ENCODE measurements at places on chromosomes 11 and 22. TPM values are rescaled to one million over a fixed set of nuclear protein-coding genes. Genes with fewer than 3 reads are reported as not detected.

PLAAT2 gene
- not detected for polyA plus RNA-seq

DNA sequence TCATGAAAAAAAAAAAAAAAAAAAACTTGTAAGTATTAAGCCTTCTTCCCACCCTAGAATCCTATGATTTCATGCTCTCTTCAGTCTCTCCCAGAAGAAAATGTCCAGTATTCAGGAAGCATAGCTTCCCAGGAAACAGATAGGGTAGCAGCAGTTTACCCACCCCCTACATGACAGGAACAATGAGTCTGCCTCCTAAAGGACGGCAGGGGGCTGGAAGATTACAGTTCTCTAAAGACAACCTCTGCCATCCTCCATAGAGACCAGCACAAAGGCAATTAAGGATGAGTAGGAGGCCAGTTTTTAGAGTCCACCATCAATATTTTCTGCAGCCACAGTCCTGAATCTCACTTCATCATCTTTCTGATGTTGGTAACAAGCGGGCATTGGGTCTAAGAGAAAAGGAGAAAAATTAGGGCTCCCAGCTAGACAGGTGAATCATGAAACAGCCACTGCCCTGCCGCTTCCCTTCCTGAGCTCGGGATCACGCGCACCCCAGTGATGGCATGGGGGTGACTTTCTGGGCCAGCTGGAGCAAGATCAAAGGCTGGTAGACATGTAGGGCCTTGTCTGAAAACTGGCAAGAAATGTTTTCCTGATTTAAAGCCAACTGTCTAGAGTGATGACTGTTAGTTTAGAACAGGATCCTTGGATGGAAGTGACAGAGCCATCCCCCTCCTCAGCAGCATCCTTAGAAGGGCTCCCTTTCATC, 322.8 kb downstream of the LARGE1 start:
- no peak for DNase-seq

- DNase-seq: no peak
These were observed 900.1 kb downstream of the BRD1 start for GRCh38 chr22:48927591-48927990.

DNA sequence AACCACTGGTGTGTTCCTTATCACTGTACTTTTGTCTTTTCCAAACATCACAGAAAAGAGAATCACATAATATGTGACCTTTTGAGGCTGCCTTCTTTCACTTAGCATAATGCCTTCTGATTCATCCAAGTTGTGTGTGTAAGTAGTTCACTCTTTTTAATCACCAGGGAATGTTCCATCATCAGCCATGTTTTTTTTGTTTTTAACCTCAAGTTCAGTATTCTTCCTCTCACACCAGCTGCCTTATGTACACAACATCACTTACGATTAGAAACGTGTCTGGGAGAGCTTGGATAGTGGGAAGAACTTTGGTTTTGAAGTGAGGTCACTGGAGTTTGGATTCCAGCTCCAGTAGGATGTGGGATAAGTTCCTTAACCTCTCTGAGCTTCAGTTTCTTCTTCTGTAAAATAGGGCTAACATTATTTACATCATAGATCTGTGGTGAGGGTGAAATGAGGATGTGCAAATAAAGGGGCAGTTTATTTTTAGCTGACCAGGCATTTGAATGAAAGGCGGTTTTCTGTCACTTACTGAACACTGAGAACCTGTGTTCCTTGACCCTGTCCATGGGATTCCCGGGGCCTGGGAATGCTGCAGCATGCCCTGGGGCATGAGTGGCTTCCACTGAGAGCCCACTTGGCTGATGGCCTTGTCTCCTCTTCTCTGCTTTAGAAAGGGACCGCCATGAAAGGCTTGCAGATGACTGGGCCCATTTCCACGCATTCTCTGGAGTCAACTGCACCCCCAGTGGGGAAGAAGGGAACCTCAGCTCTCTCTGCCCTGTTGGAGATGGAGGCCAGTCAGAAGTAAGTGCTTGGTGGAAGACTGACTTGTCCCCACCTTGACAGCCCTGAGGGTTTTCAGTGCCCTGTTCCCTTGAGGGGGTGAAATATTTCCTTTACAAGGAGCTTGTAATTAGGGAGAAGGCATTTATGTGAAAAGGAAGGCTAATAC, 92.6 kb downstream of the DEPDC5 start:
- peak; percentile 68 for DNase-seq

GRCh38 chr11:84234462-84235202, 948.5 kb upstream of the CCDC90B start:
- DNase-seq: no peak

DNA sequence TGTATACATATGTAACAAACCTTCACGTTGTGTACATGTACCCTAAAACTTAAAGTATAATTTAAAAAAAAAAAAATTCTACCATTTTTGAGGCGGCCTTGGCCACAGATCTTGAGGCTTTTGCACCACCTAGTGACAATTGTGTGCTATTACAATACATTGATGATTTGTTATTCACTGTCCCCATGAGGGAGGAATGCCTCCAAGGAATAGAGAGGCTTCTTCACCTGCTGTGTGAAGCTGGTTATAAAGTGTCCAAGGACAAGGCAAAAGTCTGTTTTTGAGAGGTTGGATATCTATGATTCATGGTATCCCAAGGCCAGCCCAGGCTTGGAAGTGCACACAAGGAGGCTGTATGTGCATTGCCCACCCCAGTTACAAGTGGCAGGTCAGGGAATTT, 30.7 kb downstream of the SLC22A25 start:
- DNase-seq: no peak

GRCh38 chr11:119155733-119156492, 7.1 kb downstream of the ABCG4 start:
- DNase-seq: no peak

DNA sequence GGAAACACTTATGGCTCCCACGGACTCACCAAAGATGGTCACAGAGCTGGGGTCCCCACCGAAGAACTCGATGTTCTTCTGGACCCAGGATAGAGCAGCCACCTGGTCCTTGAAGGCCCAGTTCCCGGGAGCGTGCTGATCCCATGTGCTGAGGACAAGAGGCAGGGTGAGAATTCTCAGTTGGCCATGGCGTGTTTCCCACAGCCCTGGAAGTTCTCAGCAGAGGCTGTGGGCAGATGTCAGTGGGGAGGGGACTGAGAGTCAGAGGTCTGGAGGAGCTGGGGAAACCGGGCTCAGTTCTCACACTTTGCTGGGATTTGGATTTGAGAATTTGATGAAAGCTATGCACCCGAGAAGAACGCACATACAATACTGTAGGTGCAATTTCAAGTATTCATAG, 193.3 kb downstream of the BCR start:
- DNase-seq: no peak

TTLL12 gene
- polyA plus RNA-seq: 5.7 TPM

XNDC1N gene
- polyA plus RNA-seq: 3.1 TPM

NLRP10 gene
- 2.8 TPM for polyA plus RNA-seq

GRCh38 chr22:42270176-42270509, 310 bp downstream of the TCF20 start:
- no peak for DNase-seq

DNA sequence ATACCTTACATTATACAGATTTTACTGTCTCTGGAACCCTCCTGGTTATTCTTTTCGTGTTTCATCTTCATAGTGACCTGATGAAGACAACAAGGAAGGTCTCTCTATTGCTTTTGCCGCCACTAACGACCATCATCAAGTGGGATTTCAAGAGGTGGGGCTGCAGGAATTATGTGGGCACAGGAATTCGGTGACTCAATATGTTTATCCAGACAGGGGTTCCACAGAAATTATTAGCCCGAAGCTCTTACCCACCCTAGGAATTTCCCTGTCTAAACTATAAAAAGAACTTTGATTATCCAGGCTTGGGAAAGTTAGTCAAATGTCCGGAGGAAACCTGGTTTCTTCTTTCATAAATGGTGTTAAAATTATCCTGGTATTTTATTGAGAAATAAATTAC, 566.8 kb upstream of the TENM4 start:
- no peak for DNase-seq

CD3E gene
- not detected for polyA plus RNA-seq

APLNR gene
- polyA plus RNA-seq: not detected

- DNase-seq: no peak
These were observed 569 bp downstream of the FAM76B start for GRCh38 chr11:95788921-95789505.

DNA sequence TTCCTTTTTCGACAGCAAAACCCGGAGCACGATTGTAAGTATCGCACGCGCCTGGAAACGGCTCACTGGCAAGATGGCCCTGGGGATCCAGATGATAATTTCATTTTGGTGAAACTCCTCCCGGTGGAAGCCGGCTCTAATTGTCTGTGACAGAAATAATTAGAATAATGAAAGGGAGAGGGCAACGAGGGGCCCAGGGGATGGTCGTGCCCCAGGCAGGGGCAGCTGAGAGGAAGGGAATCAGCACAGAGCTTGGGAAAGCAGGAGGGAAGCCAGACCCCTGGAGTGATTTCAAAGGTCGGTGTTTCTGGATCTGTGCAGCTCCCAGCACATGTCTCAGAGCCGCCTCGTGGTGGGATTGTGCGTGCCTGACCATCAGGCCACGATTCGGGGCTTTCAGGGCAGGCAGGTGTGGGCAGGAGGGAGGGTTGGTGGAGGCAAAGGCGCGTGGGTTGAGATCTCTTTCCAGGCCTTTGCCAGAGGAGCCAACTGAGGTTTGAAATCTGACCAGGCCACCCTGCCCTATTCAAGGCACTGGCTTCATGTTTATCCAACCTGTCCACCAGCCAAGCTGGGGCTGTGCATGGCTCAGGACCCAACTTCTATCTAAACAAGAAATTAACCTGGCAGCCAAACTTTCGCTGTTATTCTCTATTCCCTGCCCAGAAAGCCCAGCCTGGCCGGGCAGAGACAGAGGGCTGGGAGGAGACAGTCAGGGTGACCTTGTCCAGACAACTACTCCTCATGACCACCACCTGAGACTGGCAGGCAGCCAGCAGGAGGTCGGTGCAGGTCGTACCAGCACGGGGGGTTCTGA, 27.8 kb downstream of the ANO1 start:
- DNase-seq: no peak

All from AG04450 (cell line).